T47D (cell line): ENCODE measurements at places on chromosomes 4 and X.

- DNase-seq, result no peak
Observed at GRCh38 chr4:808860-809570, 16.9 kb downstream of the CPLX1 start.

DNA sequence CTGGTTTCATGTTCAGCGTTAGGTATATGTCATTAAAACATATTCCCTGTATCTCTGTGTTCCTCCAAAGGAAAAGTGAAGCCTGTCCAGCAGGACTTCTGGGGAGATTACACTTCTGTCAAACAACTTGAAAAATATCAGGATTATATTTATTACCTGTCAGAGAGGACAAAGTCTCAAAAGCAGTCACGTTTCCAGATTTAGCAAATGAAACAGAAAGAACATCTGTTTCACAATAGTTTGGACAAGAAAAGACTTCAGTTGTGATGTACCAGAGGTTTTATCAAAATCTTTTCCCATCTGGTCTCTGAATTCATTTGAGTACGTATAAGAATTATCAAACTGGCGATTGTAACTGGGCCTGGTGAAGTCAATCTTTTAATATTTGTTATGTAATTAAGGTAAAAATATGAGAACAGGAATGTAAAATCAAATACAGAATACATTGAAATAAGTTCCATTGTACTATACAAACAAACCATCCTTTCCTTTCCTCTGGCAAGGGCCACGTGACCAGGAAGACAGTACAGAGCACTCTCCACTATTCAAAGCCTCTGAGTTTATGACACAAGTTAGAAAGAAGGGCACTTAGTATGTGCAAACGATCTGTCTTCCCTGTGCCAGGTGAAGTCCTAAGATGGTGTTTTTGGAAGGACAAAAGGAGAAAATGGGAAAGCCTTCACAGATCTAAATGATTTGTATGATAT lies 3.2 kb downstream of the CASP3 start:
- DNase-seq, result peak; percentile 4

DNA sequence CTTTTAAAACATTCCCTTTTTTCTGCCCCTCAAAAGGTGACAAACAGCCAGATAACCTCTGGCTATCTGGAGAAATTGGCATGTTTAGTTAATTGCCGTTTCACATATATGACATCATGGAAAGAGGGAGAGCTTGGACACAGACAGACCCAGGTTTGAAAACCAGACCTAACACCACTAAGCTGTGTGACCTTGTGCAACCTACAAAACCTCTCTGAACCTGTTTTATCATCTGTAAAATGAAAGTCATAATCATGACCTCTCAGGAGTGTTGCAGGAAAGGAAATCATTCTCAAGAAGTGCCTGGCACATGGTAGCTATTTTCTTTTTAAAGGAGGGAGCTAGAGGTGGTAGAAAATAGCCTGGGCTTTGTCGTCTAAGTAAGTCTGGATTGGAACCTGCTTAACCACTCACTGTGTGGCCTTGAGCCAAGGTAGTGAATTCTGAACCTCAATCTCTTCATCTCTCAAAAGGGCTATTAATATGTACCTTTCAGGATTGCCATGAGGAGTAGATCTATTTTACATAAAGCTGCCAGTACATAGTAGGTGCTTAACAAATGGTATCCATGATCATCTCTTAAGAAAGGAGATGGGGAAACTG lies 363.5 kb downstream of the BCOR start:
- peak; percentile 19 for DNase-seq

DNA sequence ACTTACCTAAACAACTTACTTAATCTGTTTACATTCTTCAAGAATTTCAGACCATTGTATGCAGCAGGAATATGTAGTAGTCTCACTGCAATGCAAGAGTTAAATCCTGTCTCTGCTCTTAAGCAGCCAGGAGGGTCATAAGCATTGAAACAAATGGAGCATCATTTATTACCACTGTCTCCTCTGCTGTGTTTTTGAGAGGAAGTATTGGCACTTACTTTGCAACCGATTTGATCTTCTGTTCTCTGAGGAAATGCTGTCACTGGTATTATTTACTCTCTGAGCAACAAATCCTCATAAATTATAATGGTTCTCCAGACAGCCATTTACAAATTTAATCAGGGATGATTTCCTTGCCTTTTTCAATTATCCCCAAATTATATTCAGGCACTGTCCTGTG lies 1367.1 kb downstream of the STIM2 start:
- DNase-seq, result no peak

DNA sequence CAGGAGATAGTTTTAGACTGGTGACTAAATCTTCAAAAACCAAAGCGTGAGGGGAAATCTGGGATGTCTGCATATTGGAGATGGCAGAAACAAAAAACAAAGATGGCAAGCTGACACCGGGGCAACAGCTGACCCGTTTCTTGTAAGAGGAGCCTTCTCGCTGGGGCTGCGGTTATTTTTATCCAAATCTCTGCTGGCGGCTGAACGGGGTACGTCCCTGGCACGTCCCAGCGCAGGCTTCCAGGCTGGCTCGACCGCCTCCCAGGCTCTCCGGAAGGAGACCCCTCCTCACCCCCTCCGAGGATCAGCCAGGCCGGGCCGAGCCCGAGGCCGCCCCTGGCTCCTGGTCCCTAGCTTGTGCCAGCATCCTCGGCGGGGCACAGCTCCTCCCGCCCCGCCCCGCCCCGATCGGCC lies 403 bp downstream of the SGCB start:
- no peak for DNase-seq

DNA sequence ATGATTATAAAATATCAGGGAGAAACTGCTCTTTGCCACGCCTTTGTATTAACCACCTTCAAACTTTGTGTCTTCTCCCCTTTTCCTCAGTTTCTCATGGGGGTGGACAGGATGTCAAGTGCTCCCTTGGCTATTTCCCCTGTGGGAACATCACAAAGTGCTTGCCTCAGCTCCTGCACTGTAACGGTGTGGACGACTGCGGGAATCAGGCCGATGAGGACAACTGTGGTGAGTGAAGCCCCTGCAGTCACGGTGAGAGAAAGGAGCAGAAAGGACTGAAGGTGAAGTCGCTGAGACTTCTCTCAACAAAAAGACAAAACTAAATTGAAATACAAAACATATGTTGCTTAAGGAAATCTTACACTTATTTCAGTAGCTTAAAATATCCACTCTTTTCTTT lies 50.9 kb downstream of the RXFP1 start:
- no peak for DNase-seq

DNA sequence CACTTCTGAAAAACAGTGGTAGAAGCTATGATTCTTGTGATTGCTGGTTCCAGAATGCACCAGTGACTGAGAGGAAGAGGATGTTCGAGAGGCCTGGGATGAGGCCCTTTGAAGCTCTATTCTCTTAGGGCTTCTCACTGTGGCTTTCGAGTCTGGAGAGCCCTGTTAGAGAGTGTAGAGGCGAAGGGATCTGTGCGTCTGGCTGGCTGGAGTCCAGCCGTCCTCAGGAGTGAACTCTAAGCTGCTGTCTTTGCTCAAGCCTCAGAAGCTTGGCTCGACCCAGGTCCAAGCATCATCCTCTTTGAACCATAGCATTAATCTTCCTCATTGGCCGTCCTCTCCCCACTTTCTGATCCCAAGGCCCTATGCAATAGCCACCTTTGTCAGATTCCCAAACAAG lies 51.6 kb downstream of the ELF4 start:
- DNase-seq, result no peak

DNA sequence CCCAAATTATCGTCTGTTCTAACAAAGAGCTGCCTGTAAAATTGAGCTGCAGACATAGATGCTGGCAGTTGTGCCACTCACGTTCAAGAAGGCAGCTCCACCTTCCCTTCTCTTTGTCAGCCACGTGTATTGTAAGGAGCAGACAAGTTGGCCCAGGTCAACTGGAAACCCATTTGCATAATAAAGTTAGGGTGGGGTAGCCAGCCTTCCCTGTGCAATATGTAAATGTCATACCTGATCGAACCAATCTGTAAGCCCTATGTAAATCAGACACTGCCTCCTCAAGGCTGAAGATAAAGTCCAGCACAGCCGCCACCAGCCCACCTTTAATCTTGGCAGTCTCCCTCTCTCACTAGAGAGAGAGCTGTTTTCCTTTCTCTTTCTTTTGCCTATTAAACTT lies 117.2 kb downstream of the TMEM144 start:
- peak; percentile 84 for DNase-seq
